ENCODE measurements at places on chromosomes 4 and X.

- no peak for DNase-seq
Measured at GRCh38 chr4:42398871-42399331, 1.6 kb downstream of the SHISA3 start.

DNA sequence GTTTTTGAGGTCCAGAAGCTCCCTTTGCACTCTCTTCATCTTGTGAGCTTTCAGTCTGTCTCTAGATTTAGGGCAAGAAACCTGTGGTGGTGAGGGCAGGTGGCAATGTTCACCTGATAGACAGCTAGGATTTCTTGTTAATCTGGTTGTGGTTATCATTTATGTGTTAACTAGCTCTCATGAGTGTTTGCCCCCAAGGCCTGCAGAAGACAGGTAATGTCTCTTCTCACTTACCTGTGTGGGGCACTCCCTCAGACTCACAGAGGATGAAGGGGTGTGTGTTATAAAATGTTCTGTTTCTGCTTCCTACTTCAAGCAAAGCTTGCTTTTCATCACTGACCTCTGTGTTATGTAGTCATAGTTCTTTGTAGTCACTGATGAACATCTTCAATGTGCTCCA is 17.8 kb downstream of the EGF start:
- DNase-seq = no peak

DNA sequence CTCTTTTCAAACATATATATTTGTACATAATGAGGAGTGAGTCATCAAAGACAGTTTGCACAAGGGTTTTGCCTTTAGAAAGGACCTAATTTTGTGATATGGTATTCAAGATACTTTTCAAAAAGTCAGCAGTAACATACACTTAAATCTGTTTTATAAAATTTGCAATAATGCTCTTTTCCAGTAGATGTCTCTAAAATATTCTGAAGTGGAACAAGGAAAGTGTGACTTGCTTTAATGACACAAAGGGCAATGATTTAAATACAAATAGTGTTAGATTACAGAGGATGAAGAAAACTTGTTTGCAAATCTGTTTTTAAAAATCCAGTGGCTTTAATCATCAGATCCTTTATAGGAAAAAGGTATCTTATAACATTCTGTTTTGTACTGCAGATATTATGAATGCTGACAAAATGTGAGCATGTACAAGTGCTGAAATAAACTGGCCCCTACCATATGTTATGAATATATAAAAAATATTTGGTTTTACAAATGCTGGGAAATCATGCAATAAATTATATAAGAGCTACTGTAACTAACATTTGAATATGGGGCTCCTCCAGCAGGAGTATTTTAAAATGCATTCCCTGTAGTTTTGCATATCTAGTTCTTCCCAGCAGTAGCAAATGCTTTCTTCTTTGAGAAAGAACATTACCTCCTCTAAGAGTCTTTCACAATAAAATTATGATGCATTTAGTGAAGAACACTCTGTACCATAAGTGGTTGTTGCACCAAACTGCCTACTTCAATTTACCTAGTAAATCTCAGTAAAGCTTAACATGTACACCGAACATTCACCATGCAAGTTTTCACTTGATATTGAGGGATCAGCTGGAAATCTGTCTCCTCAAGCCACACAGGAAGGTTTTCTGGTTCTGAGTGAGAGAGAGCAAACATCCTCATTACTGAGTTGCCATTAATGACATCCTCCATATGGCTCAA is 20.2 kb downstream of the MMRN1 start:
- DNase-seq = no peak

DNA sequence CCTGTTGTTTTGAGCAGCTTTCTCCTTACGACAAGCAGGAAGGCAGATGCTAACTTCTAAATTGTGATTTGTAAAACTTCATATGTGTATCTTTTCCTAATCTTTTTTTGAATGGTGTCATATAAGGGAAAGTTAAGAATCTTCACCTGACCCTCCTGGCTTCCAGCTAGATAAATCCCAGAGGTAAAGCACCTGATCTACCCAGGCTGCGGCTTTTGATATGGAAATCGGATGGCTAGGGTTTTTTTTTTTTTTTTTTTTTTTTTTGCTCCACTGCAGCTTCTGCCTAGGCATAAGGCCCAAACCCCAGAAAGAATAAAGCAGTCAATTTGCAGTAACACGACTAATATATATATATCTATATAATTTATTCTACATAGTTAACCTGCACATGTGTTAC is 10.0 kb downstream of the MAB21L2 start:
- DNase-seq = no peak
